Bone marrow (tissue), 2 donors: ENCODE measurements at places on chromosomes 2 and 18.

DNA sequence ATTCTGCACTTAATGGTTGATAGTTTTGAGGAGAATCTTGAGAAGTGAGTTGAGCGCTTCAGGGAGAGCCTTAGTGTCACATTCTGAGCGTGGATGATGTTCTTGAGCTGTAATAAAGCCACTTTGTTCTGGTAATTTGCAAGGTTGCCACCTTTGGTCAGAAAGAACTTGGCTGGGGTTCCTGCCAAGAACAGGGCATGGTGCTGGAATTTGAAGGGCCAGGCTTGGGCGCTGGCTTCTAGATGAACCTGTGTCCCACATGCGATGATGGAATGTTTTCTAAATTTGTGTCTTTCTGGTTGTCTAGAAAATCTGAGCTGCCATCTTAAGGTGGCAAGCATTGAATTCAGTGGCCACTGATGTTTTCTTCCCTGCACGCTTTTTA is 124.1 kb upstream of the EML6 start:
- no peak for DNase-seq

DNA sequence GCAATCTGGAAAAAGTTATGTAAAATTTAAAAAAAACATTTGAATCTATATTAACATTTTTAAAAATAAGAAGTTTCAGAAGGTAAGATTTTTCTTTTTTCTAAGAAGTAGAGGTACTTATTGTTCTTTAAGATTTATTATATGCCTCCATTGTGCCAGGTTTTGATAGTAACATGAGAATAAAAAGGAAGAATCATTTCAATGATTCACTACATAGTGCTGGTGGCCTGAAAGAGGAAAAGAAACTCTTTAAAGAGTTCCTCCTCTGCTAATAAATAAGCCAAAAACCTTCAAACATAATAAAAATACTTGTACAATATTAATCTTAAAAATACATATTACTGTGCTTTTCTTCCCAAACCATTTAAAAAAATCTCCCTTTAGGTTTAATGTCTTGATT is 69.0 kb downstream of the ANKRD44 start:
- DNase-seq, result no peak

DNA sequence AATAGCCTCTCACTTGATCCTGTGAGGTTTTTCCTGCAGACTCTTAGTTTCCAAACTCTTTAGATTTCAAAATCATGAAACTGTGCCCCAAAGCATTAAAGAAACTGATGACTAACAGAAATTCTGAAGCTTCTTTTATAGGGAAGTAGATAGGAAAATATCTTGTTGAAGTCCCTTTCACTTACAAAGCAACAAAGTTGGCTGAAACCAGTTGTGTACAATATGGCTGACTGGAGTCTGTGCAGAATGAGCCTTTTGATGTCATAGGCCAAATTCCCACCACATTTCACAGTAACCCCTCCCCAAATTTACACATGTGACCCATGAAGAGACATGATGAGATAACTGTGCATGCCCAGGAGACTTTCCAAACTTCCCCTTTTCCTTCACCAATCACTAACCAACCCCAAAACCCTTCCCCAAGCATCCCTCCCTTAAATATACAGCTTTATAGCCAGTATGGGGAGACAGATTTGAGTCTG is 61.7 kb upstream of the NCK2 start:
- no peak for DNase-seq

- no peak for DNase-seq
These were observed 121.5 kb upstream of the CDCA7 start for GRCh38 chr2:173232956-173233744.

- DNase-seq, result no peak
These were observed 70.7 kb downstream of the MYOM1 start for GRCh38 chr18:3148930-3149535.

DNA sequence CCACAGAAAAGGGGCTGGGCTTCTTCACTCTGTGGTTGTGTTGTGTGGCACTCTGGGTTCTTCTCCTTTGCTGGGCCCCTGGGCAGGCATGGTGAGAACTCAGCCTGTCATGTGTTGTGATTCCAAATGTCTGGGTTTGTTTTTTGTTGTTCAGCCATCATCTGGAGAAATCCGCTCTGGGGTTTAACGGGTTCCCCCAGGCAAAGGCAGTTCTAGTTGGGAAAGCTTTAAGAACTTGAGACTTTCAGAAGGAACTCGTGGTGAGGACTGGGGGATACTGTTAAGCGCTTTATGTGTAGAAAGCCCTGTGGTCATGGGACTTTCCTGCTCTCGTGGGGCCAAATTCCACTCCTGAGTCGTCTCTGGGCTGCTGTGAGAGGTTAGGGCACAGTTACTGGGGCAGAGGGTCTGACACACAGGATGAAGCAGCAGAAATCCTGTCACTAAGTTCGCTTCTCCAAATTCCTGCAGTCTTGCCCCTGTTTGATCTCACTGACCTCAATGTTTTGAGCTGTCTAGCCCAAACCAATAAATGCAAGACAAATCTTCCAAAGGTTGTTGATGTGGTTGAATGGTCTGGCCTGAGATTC is 87.7 kb downstream of the RAPGEF4 start:
- no peak for DNase-seq

DNA sequence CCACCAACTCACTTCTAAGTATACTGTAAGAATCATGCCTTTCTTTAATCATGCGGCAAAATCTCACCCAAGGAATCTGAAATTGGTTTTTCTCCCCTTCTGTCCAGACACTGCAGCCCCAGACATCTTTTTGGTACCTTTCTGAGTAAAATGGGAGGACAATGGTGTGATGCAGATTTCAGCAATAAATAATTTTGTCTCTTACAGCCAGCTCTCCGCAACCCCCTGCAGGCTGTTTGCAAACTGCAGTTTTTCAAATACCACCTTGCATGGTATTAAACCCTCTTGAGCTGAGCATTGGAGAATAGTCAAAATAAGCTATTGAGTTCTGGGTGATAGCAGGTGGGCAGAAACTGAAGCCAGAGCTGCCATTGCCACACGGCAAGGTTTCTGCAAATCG is 32.2 kb downstream of the GPR39 start:
- DNase-seq, result no peak

- DNase-seq, result no peak
These were observed 48.9 kb upstream of the NABP1 start for GRCh38 chr2:191629001-191629453.

GRCh38 chr2:137847443-137847842 is 116.8 kb upstream of the HNMT start:
- no peak for DNase-seq

DNA sequence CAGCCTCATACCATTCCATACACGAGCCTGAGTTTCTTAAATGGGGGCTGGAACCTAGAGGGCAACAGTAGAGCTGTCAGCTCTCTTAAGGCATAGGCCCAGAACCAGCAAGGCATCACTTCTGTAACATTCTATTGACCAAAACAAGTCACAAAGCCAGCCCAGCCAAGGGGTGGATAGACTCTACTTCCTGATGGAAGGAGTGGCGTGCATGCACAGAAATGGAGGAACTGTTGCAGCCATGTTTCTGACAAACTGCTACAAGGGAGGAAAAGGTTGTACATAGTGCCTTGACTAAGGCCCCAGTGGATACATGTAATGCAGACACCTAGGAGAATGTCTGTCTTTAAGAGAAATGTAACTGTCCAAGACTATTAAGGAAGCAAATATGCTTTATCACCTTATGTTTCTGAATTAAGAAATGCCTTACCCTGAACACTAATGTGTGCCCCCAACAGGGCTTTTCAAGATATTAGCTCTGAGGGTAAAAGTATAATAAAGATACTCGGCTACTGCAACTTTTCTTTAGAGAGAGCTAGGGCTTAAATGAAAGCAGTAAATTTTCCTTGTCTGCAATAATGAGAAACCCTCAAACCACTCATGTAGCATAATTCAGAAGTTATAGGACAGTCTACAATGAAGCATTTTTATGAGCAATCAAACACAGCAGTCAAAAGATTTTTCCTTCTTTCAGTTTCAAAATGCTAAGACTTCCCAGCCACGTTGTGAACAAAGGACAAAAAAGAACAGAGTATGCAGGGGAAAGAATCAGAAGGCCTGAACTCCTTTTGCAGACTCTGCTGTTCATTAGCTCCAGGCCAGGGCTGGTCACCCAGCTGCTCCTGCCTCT is 35.1 kb upstream of the CDC42EP3 start:
- no peak for DNase-seq

DNA sequence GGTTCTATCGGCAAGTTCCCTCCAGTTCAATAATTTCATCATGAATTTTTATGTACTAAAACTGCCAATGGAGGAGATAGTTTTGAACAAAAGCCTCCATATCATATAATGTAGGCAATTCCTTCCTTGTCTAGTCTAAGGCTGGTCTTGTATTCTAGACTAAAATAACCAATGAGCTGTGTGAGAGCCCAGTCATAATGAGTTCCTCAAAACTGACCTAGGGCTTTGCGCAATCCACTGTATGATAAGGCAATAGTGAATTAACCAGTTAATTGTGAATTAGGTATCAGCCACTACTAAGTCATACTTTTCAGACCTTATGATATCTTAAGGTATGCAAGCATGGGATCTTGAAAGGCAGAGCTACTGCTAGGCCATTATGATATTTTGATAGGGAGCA is 7.6 kb upstream of the UXS1 start:
- no peak for DNase-seq

- DNase-seq, result no peak
These were observed 132.3 kb upstream of the GALNT13 start for GRCh38 chr2:153739394-153739793.

- DNase-seq, result no peak
These were observed 61.4 kb downstream of the FAM161A start for GRCh38 chr2:61792355-61792890.

- no peak for DNase-seq
These were observed 2.6 kb downstream of the USP14 start for GRCh38 chr18:160831-161570.

GRCh38 chr2:44100351-44100750 is 68.3 kb upstream of the PPM1B start:
- peak; percentile 81 for DNase-seq
